ENCODE measurements at places on chromosomes 16 and 17. TPM values are rescaled to one million over a fixed set of nuclear protein-coding genes. Genes with fewer than 3 reads are reported as not detected.

- DNase-seq = no peak
- H3K27me3 ChIP-seq = peaks cover 34% of the 10 kb centered on the region
- H3K27ac ChIP-seq = no peak overlapping the region
- no peak overlapping the region for H3K4me3 ChIP-seq
- peaks cover 37% of the 10 kb centered on the region for H3K4me1 ChIP-seq
Observed at GRCh38 chr17:42179335-42179734, 1.6 kb downstream of the KCNH4 start.

The SLC35G6 gene
- total RNA-seq = not detected

DNA sequence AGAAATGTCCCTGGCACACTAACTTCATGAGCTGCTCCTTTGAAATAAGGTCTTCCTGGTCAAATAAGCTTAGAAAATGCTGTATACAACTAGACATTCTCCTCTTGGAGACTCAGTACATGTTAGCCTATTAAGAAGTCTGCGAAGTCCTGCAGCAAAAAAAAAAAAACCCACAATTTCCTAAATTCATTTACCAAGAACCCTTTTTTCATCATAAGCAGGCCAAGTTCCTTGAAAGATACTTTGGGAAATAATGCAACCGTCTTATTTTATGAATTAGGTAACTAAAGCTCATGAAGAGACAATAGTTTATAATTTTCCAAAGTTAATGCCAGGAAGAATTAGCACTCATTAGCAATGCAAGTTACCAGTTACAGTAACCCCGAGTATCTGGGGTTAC lies 49.0 kb upstream of the HAS3 start:
- no peak overlapping the region for H3K27ac ChIP-seq
- no peak for DNase-seq
- H3K4me1 ChIP-seq = no peaks in the 10 kb centered on the region
- H3K4me3 ChIP-seq = no peak overlapping the region
- no peaks in the 10 kb centered on the region for H3K36me3 ChIP-seq

DNA sequence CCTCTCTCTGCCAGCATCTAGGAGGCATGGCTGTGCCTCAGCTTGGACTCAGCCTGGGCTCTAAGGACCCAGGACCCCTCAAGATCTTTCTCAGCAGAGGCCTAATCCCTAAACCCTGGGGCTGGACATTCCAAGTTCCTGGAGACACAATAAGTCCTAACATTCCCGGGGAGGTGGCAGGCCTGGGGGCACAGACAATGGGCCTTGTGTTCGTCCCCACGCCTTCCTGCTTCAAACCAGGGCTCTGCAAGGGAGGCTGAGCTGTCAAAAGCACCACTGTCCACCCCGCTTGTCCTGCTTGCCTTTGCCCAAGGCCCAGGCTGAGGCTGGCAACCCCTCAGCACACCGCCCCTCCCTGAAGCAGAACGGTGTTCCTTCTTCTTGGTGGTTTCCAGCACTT lies 13.7 kb downstream of the SDK2 start:
- H3K27ac ChIP-seq = no peak overlapping the region
- no peak overlapping the region for H3K4me3 ChIP-seq
- no peaks in the 10 kb centered on the region for H3K36me3 ChIP-seq
- no peaks in the 10 kb centered on the region for H3K4me1 ChIP-seq
- no peak for DNase-seq

The GUCY2D gene
- total RNA-seq = not detected

The VASN gene
- total RNA-seq = 5.5 TPM

DNA sequence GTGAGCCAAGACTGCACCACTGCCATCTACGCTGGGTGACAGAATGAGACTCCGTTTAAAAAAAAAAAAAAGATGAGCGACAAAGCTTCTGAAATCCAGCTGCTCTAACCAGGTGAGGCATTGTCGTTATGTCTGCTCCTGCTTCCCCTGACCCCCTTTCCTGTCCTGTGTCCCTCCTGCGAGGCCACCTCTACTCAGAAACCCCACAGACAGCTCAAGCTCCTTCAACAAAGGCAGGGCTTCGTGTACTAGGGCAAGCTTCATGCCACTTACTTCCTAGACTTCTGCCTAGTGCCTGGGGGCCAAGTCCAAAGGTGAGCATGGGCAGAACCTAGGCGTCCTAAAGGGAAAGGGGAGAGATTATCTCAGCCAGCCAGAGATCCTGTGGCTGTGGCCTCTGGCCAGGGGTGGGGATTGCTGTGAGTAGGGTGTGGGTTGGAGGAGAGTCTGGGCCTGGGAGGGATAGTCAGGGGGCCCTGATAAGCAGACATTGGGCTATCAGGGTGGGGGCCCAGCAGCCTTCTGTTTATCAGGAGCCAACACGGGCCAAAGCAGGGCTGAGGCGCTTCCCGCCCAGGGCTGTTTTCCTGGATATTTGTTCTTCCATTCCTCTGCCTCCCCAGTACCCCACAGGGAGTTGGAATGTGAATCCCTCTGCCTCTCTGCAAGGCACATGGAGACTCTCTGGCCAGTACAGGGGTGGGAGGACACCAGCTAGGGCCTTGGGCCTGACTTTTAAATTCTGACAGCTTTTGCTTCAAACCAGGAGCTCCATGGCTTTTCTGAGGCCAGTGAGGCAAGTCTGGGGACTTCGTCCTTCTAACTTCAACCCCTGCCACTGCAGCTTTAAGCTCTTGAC lies 10.4 kb downstream of the ERAL1 start:
- peaks cover 9% of the 10 kb centered on the region for H3K36me3 ChIP-seq
- H3K4me3 ChIP-seq = no peak overlapping the region
- no peaks in the 10 kb centered on the region for H3K4me1 ChIP-seq
- H3K27me3 ChIP-seq = no peaks in the 10 kb centered on the region
- no peak overlapping the region for H3K27ac ChIP-seq

DNA sequence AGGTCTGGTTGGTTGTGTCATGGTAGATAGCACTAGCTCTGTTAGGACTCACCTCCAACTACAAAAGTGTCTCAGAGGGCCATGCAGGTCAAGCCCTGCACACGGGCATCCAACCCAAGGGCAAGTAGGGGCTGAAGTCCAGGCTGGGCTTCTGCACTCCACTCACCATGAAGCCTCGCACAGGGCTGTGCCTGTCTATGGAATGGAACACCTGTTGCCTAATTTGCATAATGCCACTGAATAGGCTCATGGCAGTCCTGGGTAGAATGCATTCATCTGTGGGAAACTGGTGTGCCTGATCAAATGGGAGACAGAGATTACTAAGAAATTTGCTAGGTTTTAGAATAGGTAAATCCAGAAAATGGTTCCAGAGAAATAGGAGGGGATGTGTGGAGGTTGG lies 8.0 kb upstream of the AKAP1 start:
- H3K36me3 ChIP-seq = no peaks in the 10 kb centered on the region
- H3K27ac ChIP-seq = no peak overlapping the region
- peaks cover 5% of the 10 kb centered on the region for H3K4me1 ChIP-seq
- DNase-seq = no peak
- no peaks in the 10 kb centered on the region for H3K27me3 ChIP-seq
- no peak overlapping the region for H3K4me3 ChIP-seq

DNA sequence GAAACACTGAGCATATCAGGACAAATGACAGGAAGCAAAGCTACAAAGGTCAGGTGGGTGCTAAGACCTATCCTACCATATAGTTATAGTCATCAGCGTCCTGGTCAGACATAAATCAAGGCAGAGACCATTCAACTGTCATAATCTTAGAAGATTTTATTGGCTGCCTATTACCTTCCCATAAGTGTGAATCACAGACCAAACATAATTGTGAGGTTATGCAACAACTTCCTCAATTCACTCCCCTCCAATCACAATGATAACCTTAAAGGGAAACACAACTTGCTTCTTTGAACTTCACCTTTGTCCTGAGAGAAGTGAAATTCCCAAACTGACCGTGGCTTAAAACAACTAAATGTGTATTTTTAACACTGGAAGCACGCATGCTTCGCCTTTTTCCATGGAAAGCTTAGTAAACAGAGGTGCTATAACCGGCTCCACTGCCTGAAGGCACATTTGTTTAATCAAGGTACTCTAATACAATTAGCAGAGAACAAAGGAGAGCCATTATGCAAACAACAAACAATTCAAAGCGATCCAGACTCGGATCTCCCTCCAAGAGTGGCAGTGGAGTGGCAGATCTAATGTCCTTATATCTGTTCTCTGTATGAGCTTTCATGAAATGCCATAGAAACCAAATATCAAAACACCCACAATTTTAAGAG lies 84.9 kb downstream of the TMEM114 start:
- H3K36me3 ChIP-seq = no peaks in the 10 kb centered on the region
- no peak overlapping the region for H3K27ac ChIP-seq
- H3K4me3 ChIP-seq = no peak overlapping the region
- peaks cover 71% of the 10 kb centered on the region for H3K27me3 ChIP-seq

The HSD17B1 gene
- 0.99 TPM for total RNA-seq

GRCh38 chr17:59757043-59757442 lies 49.6 kb downstream of the VMP1 start:
- H3K27ac ChIP-seq = no peak overlapping the region
- H3K27me3 ChIP-seq = no peaks in the 10 kb centered on the region
- peaks cover 9% of the 10 kb centered on the region for H3K4me1 ChIP-seq
- H3K4me3 ChIP-seq = no peak overlapping the region
- no peak for DNase-seq
- H3K36me3 ChIP-seq = peaks cover 29% of the 10 kb centered on the region

DNA sequence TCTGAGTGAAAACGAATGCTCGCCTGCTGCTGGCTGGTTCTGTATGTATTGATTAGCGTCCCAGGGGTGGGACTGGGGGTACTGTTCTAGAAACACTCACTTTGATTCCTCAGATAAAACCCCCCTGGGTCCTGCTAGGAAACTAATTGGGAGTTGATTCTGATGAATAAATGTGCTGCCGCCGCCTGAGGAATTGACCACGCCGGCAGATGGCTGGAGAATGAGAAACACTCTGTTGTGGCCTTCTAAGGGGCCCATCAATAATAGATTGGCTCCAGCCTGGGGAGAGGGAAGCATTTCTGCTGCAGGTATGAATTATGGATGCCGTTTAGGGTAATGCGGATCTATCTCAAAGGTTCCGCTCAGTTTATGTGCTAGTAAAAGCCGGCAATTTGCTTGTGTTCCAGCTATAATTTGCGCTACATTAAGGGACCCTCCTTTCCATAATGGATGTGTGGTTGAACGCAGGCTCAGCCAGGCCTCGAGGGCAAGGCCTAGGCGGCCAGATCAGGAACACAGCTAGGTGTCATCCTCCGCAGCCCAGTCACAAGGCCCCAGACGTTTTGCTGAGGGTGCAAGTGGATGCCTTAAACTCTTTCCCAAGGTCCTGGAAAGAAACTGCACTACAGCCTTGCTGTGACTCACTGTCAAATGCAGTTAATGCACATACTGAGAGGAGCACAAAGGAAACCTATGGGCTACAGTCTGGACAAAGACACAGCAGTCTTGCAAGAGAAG lies 132.2 kb upstream of the HS3ST2 start:
- no peak for DNase-seq
- H3K27me3 ChIP-seq = peaks cover 39% of the 10 kb centered on the region
- H3K36me3 ChIP-seq = no peaks in the 10 kb centered on the region
- no peak overlapping the region for H3K4me3 ChIP-seq
- H3K4me1 ChIP-seq = peaks cover 28% of the 10 kb centered on the region
- no peak overlapping the region for H3K27ac ChIP-seq

- peaks cover 29% of the 10 kb centered on the region for H3K4me1 ChIP-seq
- H3K27ac ChIP-seq = peak overlapping the region; percentile 100
- H3K4me3 ChIP-seq = no peak overlapping the region
Observed at GRCh38 chr16:30376461-30376902, 1.9 kb downstream of the MYL11 start.

Data from left ventricle myocardium inferior (tissue), 1 donor.